ENCODE measurements at places on chromosomes 4 and X.

- no peak for DNase-seq
Measured at GRCh38 chr4:5504486-5504885, 203.9 kb downstream of the EVC2 start.

GRCh38 chr4:186918466-186918865 lies 194.8 kb upstream of the FAT1 start:
- DNase-seq = no peak

DNA sequence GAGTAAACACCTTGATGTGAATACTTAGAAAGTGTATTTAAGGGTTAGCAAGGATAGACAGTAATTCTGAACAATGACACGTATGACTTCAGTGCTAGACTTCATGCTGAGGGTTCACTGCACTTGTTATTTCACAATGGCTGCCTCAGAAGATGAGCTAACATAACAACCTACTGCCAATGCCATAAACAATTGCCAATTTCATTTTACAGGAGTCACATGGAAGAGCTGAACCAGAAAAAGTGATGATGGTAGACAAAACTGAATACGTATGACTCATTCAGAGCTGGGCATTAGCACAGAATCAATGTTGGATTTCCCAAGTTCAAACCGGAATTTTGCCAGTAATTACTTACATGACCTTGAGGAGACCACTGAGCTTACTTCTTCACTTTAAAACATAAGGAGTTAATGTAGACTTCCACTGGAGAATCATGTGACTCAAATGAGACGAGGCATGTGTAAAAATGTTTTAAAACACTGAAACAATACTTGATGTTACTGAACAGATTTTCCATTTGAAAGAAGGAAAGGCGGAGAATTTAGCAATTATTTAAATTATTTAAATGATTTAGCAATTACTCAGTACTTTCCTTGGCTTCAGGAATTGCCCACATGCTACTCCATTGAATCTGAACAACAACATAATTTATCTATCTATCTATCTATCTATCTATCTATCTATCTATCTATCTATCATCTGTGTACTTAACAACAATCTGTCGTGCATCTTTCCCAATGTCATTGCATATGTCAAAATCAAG lies 868.5 kb upstream of the SLIT2 start:
- DNase-seq = no peak

GRCh38 chr4:79854856-79855502 lies 218.1 kb downstream of the ANTXR2 start:
- DNase-seq = no peak

GRCh38 chr4:81179326-81179725 lies 35.7 kb downstream of the PRKG2 start:
- no peak for DNase-seq

DNA sequence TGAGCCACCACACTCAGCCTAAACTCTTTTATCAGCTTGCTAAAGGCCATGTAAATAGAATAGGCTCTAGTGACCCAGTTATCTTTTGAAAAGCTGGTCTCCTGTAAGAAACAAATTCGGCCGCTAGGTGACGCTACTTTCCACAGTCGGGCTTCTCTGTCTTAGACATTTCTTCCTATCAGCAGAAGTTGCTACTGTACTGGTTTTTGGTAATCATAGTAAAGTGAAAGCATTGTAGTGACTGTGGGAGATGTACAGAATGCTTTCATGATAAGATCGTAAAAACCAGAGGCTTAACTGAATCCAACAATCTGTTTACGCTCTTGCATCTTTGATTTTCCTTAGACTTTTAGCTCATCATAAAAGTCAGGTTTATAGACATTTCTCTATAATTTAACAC lies 82.6 kb downstream of the GK start:
- no peak for DNase-seq

DNA sequence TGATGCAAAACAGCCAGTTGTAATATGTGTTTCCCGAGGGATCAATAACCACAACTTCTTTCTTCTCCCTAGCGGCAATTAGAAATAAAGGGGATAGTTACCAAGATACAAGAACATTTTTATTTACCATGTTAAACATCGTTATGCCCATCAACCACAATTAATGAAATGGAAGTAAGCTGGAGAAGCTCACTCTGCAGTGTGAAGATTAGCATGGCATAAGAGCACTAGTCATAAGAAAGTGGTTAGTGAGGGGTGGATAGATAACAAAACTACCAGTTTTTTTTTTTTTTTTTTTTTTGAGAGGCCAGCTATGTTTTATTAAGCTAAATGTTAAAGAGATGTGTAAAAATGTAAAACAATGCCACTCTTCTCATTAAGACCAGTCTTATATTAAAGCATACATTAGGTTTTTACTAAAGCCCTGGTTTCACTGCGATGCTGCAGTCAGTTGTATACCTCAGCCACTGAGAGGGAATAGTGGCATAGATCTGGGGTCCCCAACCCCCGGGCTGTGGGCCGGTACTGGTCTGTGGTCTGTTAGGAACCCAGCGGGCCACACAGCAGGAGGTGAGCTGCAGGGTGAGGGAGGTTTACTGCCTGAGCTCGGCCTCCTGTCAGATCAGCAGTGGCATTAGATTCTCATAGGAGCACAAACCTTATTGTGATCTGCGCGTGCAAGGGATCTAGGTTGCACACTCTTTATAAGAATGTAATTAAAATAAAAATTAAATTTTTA lies 27.9 kb upstream of the NFXL1 start:
- no peak for DNase-seq

DNA sequence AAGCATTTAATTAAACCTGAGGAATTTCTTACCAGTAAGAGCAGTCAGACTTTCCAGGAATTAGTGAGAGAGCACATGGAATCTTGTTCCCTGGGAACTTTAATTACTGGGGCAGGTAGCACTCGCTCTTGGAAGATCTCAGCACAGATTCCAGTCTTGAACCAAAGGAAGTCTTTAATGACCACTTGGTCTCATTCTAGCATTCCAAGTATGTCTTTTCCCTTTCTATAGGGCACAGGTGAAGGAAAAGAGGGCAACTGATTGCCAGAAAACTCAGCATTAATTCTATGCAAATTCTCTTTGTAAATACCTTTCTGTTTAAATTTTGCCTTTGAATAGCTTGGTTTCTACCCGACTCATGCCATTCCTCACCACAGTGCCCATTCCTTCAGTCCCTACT lies 236.6 kb downstream of the LDB2 start:
- no peak for DNase-seq
